ENCODE measurements at places on chromosomes 11 and 22.

- no peak for DNase-seq
Measured at GRCh38 chr11:124147951-124148350, 32.7 kb downstream of the VWA5A start.

- no peak for DNase-seq
Measured at GRCh38 chr22:38882972-38883622, 11.1 kb upstream of the CBX6 start.

DNA sequence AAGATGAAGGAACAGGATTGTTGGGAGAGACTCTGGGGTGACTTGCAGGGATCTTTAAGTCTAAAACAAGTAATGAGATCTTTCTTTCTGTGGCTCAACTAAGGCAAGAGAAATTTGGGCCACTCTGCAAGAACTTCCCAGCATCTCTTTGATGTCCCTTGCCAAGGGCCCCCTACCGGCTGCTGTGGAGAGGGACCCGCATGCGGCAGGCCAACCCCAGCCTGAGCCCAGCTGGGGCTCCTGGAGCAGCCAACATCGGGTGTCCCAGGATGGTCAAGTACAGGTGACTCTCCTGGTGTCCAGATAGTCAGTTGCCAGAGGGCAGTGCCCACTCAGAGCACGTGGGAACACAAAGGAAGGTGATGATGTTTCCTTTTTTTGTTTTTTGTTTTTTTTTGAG, 363.2 kb downstream of the TBC1D22A start:
- DNase-seq, result no peak

- DNase-seq, result peak; percentile 30
Measured at GRCh38 chr11:122656631-122657101, 1.1 kb downstream of the UBASH3B start.

DNA sequence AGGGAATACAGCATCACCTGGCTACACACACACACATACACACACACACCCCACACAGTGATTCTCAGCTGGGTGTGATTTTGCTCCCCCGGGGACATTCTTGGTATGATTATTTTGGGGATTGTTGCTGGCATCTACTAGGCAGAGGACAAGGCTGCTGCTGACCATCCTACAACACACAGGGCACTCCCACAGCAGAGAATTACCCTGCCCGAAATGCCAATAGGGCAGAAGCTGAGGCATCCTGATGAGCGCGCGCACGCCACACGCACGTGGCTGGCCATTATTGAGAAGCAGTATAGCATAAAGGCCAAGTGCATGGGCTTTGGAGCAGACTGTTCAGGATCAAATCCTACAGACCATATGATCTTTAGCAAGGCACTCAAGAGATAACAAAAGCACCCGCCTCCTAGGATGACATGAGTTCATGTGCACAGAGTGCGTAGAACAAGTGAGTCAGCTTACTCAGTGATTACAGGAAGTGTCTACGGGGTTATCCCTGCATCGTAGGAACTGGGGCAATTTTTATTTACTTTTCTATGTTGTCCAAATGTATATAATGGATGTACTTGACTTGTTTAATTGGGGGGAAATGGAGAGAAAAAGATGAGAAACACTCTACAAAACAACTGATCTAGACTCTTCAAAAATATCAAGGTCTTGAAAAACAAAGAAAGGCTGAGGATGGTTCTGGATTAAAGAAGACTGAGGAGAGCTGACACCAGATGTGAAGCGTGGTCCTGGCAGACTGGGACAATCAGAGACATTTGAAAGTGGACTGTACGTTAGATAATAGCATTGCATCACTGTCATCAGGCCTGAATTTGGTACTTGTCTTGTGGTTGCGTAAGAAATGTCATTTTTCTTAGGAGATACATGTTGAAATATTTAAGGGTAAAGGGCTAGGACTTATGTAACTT, 7.2 kb upstream of the EHD1 start:
- peak; percentile 37 for DNase-seq

DNA sequence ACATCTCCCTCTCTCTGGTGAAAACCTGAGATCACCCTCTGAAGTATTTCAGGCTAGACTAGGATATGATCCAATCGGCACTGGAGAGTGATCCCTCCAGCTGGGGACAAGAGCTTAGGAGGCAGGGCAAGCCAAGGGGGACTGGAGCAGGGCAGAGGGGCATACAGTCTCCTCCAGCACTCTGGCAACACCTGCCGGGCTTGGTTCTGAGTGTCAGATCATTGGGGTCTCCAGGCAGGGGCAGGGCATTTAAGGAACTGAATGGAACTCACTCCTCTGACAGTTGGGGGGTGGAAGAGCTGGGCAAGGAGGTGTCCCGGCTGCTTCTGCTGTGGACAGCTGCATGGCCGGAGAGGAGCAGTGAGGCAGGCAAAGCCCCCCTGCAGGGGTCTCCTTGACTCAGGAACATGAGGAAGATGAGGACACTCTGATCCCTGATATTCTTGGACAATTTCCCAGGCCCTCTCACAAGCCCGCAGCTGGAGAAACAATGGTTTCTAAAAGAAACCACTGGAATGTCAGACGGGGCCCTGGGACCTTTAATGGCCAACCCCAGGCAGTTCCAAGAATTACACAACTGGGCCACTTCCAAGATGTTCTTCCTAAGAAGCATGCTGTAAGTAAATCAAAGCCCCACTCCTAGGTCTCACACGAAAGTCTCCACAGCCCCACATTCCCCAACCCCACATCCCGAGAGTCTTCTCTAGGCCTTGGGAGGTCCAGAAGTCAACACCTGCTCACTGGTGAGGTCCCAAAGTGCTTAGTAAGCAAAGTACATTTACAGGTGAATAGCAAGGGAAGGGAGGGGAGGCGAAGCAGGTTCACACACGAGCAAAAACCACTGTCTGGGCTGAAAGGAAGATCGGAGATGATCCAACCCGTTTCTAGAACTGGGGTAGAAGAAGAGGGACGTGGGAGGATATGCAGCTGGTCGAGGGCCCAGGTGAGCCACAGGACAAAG, 1.2 kb upstream of the CCDC86 start:
- DNase-seq, result no peak

DNA sequence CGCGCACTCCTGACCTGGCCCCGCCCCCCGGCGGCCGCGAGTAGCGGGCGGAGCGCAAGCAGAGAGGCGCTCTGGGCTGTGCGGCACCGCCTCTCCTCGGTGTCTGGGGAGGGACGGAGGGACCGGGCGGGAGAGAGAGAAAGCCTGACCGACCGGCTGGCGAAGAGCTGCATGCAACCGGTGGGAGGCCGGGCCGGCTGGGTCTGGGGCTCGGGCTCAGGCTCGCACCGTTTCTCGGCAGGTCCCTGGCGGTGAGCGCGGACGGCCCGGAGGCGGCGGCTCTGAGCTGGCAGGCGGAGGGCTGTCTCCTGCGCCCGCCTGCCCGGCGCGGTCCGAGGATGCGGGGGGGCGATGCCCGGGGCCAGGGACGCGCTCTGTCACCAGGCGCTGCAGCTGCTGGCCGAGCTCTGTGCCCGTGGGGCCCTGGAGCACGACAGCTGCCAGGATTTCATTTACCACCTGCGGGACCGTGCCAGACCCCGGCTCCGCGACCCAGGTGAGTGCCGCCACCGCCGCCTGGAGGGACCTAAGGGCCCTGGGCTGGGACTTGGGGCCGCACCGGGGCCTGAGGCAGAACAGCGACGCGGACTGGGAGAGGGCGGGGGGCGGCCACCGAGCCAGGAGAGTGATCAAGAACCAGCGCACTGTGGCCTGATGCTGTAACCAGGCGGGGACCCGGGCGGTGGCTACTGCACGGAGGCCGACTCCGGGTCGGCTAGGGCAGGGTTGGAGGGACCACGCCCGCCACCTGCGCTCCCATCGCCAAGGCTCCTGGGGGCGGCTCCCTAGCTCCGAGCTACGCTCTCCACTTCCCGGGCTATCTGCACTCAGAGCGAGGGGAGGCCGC, at the start of gene SYT9:
Gene SYT9 (plus strand): TSS at position 69 of the 847 bp plus-strand sequence. CDS start 283 bp downstream, at position 352.
- DNase-seq, result peak; percentile 34

- DNase-seq, result no peak
Measured at GRCh38 chr22:20218326-20218872, 49.7 kb downstream of the RTN4R start.

GRCh38 chr22:49466878-49467595, 360.6 kb downstream of the BRD1 start:
- no peak for DNase-seq

GRCh38 chr11:17513853-17514252, 30.4 kb downstream of the USH1C start:
- DNase-seq, result no peak

GRCh38 chr11:117265745-117266144, 25.4 kb upstream of the BACE1-AS start:
- no peak for DNase-seq

DNA sequence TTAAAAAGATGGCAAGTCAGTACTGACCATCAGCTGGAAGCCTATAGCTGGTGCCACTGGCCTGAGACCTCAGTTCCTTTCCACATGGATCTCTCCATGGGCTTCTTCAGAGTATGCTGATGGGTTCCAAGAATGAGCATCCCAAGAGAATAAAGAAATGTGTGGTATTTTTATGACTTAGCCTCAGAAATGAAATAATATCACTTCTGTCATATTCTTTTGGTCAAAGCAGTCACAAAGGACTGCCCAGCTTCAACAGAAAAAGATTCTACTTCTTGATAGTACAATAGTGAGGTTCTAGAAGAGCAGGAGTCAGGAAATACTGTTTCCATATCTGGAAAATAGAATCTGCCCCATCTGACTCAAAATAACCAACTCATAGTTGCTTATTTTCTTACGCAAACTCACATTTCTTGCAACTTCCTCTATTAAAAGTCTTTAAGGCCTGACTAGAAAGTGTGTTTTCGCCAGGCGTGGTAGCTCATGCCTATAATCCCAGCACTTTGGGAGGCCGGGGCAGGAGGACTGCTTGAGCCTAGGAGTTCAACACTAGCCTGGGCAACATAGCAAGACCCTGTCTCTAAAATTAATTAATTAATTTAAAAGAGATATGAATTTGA, 116.9 kb downstream of the SIK3 start:
- DNase-seq, result no peak

GRCh38 chr22:35846804-35847203, 129.1 kb downstream of the APOL5 start:
- no peak for DNase-seq

DNA sequence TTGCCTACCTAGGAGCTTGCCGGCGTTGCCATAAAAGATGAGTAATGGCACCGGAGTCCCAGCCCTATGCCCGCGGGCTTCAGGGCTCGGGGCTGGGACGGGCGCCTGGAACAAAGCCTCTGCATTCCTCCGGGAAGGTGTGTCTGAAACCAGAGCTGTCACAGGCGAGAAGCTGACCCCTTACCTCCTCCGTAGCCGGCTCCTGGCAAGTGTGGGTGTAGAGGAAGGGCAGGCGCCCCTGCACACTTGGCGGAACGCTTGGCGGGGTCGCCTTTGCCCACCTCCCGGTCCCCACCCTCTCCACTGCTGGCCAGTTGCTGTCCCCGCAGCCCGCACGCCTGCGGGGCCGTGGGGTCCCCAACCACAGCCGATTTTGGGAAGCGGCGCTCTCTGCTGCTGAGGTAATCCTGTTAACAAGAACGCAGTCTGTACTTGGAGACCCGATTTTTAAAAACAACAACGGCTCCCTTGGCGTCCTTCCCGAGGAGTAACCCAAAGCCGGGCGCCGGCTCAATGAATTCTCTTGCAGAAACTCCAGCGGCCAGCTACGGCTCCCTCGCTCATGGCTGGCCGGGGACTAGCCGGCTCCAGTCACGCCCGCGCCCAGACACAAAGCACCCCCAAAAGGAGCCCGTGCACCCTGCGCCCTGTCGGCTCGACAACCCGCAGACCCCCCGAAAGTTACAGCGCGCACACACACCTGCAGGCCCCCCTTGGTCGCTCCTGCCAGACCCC, 89.2 kb downstream of the PLEKHA7 start:
- DNase-seq, result peak; percentile 86

- no peak for DNase-seq
Measured at GRCh38 chr11:94583213-94583865, 16.2 kb downstream of the PIWIL4 start.

DNA sequence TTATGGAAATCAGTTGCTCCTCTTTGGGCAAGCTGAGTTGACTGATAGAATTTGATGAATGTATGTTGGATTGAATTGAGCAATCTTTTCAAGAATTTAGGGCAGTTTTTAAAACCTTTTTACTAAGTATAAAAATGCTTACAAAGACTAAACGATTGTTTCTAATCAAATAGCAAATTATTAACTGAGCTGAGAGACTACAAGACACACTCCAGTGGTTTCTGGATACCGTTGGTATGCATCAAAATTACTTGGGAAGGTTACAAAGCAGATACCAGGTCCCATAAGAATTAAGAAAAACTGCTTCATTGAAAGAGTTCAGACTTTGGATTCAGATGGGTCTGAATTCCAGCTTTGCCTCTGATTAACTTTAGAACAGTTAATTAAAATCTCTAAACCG, 721.4 kb downstream of the FAM181B start:
- DNase-seq, result no peak

DNA sequence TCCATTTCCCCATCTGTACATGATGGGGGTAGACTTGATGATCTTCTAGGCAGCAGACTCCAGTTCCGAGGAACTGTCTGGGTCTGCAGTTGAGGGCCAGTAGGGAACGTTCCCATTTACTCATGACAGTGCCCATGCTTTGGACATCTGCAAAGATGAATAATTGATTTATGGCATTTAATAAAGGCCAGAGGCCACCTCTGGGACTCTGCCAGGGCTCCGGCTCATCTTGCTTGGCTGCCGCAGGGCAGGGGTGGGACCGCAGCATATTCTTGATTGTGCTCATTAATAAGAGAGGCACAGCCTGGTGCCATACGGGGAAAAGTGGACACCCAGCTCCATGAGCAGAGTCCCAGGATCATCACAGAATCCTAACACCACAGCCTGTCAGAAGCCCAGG, 28.1 kb upstream of the KLHL35 start:
- no peak for DNase-seq

DNA sequence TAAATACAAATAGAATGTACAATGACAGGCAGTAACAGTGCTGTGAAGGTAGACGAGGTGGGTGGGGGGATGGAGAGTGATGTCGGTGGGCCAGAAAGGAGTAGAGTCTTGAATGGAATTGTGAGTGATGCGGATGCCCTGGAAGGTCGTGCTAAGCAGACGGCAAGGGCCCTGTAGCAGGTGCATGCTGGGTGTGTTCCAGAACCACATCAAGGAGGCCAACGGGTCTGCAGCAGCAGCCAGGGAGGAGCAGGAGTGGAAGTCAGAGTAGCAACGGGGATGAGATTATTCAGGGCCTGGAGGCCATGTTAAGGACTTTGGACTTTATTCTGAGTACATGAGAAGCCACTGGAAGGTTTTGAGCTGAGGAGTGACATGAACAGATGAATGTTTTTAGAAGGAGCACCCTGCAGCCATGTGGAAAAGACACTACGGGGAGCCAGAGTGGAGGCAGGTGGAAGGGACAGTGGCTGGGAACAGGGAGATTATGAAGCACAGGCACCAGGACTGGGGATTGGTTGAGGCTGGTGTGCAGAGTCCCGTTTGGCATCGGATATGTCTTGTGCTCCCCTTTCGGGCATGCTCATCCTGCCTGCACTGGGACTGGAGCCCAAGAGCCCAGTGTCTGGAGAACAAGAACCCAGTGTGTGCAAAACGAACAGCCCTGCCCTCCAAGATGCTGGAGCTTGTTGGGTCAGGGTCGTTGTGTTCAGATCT, 74.1 kb downstream of the COMMD9 start:
- no peak for DNase-seq

- DNase-seq, result no peak
Measured at GRCh38 chr11:116062490-116063171, 558.4 kb upstream of the CADM1 start.
